Activated T-cell treated with anti-CD3 and anti-CD28 coated beads for 24 hours (primary cell): ENCODE measurements at places on chromosomes 3 and 15.

DNA sequence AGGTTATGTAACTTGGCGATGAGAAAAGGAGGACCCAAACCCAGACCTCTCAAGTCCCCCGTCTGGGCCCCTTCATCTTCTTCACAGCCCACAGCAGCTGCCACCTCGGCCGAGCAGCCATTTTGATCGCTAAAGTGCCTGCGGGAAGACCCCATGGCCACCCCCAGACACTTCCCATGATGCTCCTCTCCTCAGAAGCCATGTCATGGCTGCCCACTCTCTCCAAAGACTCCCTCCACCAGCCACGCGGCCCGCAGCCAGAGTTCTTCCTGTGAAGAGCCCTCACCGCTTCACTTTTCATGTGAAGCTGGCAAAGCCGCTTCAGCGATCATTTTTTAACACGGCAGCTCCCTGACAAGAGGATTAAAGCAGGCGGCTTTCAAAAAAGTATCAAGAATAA is 335.2 kb downstream of the RORA start:
- DNase-seq = no peak

DNA sequence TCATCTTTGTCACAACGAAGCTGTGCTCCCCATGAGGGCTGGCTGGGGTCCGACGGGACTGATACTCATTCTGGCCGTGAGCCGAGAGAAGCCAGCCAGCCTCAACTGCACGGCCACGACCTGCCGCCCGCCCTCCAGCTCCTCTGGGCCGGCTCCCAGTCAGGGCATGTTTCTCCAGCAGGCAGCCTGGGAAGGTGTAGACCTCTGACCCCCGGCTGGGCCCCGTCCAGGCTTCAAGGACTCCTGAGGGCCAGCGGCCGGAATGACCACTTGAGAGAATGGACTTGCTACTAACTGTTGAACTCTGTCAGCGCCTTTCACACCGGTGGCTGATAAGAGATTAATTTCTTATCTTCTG is 18.1 kb upstream of the MUC4 start:
- DNase-seq = no peak

DNA sequence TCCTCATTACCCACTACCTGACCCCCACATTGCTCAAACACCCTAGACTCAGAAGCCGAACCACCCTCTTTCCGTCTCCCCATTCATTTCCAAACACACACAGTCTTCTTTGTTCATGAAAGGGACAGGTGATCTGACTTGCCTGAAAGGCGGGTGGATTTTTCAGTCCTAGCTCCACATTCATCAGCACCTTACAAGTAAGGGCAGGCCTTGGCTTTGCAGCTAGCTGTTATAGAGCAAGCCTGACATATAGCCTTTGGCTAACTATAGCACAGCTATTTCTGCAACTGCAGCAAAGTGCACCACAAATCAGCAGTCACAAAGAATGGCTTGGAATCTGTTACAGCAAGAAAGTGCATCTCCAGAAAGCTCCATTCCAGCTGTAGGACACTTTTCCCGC is 139.8 kb downstream of the XXYLT1 start:
- no peak for DNase-seq

DNA sequence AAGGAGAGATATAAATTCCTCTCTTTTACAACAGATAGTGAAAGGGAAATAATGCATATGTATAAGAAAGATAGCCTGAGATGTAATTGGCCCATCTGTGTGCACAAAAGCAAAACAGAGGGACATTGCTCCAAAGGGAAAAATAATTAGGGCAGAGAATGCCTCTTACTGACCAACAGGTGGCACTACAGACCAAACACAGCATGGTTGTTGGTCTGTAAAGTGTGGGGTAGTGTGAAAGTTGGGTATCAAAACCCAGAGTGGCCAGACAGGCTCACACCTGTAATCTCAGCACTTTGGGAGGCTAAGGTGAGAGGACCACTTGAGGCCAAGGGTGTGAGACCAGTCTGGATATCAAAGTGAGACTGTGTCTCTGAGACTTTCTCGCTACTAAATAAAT is 4.5 kb upstream of the TLNRD1 start:
- no peak for DNase-seq

DNA sequence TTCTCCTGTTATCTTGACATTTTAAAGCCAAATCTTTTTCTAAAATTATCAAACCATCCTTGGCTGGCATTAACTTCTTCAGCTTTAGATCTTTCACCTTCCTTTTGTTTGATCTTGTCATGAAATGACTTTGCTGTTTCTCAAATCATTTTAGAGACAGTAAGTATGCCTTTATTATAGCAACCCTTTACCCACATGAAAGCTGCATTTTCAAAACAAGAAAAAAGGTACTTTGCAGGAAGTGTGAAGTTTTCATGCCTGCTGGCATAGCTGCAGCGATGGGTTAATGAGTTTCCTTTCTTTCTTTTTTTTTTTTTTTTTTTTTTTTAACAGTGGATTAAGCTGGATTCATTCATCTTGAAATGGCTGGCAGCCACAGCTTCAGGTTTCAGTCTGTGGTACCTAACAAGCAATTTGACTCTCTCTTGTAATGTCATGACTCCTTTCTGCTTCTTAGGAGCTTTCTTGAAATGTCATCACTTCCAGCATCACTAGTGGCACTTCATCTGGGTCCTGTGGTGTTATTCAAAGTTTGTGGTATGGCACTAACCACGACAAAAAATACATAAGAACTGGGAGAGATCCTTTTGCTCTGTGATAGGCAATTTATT is 18.8 kb downstream of the SLC25A26 start:
- no peak for DNase-seq

GRCh38 chr15:60840306-60840702 is 361.4 kb upstream of the ICE2 start:
- DNase-seq = no peak

- DNase-seq = no peak
Measured at GRCh38 chr3:31573036-31573779, 40.5 kb downstream of the STT3B start.
